ENCODE measurements at places on chromosomes 11 and 22.

- DNase-seq, result peak; percentile 86
Observed at GRCh38 chr11:47177229-47177845, 658 bp upstream of the ARFGAP2 start.

DNA sequence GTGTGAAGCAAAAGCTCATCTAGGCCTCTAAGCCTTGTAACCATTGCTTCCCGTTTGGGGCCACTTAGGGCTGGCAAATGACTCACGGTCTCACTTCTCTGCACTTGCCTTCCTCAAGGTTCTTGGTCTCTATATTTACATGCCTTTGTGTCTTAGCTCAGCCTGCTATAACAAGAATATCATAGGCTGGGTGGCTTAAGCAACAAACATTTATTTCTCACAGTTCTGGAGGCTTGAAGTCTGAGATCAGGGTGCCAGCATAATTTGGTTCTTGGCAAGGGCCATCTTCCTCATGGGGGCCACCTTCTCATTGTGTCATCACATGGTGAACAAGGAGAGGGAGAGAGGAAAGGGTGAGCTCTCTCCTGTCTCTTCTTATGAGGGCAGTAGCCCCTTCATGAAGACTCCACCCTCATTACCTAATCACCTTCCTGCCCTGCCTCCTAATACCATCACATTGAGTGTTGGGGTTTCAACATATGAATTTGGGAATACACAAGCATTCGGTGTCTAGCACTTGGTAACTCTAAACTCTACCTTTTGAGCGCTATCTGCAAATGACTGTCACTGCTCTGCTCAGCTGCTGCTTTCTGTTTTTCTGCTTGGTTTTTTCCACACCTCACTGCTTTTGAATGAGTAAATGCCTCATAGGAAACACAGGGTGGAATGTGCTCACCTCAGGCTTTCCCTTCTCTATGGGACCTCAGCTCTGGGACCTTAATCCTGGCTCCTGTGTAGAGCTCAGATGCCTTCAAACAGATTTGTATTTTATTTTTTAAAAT lies 16.2 kb upstream of the ME3 start:
- DNase-seq, result peak; percentile 94

DNA sequence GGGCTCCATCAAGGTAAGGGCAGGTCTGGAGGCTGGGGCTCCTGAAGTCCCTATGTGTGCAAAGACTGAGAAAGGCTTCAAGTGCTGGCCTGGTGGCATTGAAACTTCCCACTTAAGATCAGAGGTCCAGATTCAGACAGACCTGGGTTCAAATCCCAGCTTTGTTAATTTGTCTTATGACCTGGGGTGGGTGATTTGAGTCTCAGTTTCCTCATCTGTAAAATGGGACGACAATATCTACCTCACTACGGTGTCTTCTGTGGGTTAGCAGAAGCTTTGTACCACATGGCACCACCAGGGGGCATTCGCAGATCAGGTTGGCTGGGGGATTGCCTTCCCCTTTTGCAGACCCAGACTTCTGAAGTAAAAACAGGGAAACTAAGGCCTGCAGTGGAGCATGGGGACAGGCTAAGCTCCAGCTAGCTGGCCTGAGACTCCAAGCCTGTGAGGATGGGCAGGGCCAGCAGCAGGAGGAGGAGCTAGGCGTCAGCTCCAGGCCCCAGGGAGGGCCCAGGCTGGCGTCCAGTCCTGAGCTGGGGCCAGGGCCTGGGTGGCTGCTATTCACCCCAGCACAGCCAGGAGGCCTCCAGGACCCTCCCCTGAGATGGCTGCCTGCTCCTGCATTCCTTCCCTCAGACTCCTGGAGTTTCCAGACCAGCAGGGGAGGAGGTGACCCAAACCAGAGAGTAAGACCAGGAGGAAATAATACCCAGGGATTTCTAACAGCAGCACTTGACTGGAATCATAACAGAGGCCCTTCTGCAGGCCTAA lies 1.5 kb downstream of the CASTOR1 start:
- peak; percentile 87 for DNase-seq

DNA sequence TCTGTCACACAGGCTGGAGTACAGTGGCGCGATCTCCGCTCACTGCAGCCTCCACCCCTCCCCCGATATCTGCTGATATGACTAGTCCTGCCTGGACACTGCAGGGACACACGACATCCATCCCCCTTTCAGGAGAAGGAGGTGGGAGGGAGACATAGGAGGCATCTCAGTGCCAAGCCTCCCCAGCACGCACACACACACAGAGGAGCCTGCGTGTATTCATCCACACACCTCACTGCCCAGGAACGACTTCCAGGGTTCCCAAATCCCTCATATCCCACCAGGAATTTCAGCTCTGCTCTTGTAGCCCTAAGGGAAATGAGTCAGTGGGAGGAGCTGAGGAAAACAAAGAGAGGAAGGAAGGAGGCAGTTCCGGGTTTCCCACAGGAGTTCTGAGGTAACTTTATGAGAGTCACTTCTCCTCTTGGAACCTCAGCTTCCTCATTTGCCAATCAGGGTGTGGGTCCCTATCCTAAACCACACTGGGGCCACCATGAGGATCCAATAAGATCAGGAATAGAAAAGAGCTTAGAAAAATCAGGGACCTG lies 37.2 kb upstream of the ACER3 start:
- peak; percentile 98 for DNase-seq

DNA sequence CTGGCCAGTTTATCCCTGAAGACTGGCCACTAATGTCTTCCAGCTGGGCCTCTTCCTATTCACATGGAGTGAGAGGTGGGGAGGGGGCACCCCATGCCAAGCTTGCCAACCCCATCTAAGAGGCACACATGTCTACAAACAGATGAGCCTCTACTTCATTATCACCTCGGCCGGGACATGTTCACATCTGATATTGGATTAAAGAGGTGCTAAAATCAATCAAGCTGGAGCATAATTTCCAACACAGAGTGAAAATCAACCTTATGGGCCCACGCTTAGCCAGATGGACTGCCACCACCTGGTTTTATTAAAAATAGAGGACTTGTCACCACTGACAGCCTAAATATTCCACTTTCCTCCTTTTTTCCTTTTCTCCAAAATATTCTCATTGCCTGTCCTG lies 162.6 kb upstream of the NARS2 start:
- DNase-seq, result no peak

GRCh38 chr11:73162196-73162740 lies 20.1 kb upstream of the FCHSD2 start:
- no peak for DNase-seq

GRCh38 chr11:84384731-84385130 lies 1098.6 kb upstream of the CCDC90B start:
- DNase-seq, result peak; percentile 36

DNA sequence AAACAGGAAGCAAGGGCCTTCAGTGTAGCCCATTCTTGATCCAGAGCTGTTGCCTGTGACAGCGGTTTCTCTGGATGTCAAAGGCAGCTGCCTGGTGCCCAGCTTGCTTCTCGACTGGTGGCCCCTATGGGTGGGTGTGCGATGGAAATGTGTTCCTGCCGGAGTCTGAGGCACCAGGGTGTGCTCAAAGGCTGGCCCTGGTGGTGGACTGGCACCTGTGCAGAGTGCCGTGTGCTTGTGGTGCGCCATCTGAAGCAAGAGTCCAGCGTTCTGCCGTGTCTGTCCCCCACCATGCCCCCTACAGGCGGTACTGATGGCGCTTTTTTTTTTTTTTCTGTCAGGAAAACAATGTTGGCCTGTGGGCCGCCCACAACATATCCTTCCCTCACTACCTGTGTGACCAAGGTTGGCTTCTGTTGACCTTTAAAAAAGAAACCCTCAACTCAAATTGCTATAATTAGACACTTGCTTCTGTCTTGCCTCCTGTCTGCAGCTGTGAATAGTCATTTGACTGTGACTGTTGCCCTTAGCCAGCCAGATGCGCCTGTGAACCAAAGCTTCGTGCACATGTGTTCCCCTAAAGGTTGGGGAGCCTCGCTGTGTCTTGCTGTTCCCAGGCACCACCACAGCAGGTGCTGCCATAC lies 4.7 kb upstream of the RANBP1 start:
- DNase-seq, result no peak

- no peak for DNase-seq
Observed at GRCh38 chr22:39635719-39636118, 65.2 kb downstream of the CACNA1I start.

DNA sequence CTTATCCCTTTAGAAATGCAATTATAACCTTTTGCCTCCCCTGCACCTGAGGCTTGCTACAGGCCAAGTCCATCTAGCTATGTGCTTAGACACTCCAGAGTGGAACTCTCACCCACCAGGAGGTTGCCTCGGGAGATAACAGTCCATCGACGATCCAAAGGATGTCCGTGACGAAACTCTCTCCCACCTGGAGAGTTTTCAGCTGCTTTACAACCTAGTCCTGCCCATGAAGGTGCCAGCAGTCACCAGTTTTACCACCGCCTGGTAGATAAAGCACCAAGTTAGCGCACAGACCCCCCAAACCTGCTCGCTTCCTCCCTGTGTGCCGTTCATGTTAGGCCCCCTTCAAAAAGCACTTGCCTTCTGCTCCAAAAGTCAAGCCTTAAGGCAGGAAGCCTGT lies 53.1 kb upstream of the SHISAL1 start:
- DNase-seq, result no peak

DNA sequence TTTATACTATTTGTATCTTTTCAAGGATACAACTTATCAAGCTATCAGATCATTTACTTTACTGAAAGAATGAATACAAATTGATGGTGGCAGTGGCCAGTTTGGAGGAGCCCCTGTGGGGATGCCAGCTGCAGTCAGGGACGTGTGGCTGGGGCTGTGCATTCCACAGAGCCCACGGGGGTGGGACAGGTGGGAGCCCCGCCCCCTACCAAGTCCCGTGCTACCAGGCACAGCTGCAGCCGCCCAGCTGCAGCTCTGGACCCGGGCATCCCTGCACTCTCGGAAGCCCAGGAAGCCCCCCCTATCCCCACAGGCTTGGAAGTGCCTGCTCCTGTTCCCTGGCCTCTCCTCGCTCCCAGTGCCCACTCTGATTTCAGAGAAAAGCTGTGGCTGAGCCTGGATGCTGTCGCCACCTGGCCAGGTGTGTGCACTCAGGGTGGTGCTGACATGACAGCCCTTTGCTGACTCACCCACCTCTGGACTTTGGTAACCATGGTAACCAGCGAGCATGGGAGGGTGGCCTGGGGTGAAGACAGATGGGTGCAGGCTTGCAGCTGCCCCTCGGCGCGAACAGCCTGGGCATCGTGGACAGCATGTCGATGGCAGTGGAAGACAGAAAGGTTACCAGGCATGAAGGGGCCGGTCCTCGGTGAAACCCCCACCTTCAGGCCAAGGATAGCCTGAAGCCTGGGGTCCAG lies 138.1 kb downstream of the SBF2 start:
- DNase-seq, result peak; percentile 15

GRCh38 chr22:39894554-39895092 lies 1.1 kb upstream of the ENTHD1 start:
- no peak for DNase-seq

DNA sequence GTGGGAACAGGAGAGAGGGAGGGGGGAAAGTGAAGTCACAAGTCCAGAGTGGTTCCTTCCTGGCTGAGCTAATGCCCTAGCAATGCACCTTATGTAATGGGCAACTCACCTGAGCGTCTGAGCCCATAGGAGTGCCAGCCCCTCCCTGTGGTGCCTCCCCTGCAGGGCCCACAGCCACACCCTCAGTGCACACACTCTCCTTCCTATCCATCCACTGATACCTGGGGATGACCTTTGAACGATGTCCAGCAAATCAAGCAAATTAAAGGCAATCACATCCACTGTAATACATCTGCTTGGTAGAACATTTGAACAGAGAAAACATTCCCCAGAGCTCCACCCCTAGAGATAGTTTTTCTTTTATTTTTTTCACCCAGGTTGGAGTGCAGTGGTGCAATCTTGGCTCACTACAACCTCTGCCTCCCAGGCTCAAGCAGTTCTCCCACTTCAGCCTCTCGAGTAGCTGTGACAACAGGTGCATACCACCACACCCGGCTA lies 19.6 kb upstream of the MICAL2 start:
- DNase-seq, result peak; percentile 72

DNA sequence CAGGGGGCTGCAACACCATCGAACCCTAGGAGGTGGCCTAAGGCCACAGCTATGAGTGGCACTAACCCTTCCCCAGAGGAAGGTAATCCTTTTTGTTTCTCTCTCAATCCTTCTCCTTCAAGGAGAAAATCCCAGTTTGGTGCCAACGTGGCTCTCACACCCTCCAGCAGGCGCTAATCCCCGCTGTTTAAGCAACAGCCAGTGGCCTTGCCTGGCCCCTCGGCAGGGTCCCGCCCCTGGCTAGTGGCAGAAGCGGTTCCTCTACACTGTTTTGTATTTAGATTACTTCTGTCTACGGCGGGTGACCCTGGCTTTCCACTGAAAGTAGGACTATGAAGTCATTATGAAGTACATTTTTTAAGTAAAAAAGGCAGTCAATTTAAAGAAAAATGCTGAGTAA lies 15.5 kb downstream of the GNAZ start:
- no peak for DNase-seq

- DNase-seq, result no peak
Observed at GRCh38 chr11:63816732-63817131, 3.5 kb downstream of the SPINDOC start.

- peak; percentile 11 for DNase-seq
Observed at GRCh38 chr11:128580612-128581011, 6.7 kb downstream of the ETS1 start.

DNA sequence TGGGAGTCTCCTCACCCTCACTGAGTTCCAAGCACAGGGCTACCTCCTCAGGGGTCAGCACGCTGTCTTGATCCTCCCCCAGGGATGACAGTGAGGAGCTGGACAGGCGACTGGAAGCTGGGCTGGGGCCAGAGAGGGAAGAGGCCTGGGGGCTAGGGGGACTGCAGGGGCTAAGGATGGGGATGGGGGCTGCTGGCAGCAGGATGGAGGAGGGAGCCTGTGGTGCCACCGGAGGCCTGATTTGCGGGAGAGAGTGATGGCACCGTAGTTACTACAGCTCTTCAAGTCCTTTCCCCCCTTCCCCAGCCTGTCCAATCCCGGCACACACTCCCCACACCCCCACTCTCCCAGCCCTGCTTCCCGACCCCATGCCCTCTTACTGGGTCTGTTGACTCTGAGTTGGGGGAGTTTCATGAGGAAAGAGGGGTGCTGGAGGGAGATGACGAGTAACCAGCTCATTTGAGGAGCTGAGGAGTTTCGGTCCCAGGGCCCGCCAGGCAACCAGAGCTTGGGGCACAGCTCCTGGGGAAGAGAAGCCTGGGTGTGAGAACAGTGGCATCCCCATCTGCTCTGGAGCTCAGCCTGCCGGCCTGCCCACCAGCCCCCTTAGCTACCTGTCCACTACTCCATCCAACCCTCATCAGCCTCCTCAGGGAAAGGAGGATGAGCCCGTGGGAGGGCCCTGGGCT lies 10.5 kb downstream of the ROBO4 start:
- DNase-seq, result no peak

GRCh38 chr11:350723-351255 lies 18.5 kb upstream of the B4GALNT4 start:
- peak; percentile 67 for DNase-seq

GRCh38 chr11:15622231-15622890 lies 507.6 kb downstream of the INSC start:
- DNase-seq, result no peak

GRCh38 chr22:48541401-48542098 lies 1286.1 kb downstream of the BRD1 start:
- DNase-seq, result no peak

- DNase-seq, result no peak
Observed at GRCh38 chr11:13962562-13963168, at the start of gene SPON1. Gene SPON1 (plus strand): TSS chr11:13962723. CDS start chr11:13962905, 182 bp downstream.
